AG08396 (cell line): ENCODE measurements at places on chromosomes 2 and 18.
A peak's percentile ranks its signal among the peaks of the same experiment; 100 is the strongest.

DNA sequence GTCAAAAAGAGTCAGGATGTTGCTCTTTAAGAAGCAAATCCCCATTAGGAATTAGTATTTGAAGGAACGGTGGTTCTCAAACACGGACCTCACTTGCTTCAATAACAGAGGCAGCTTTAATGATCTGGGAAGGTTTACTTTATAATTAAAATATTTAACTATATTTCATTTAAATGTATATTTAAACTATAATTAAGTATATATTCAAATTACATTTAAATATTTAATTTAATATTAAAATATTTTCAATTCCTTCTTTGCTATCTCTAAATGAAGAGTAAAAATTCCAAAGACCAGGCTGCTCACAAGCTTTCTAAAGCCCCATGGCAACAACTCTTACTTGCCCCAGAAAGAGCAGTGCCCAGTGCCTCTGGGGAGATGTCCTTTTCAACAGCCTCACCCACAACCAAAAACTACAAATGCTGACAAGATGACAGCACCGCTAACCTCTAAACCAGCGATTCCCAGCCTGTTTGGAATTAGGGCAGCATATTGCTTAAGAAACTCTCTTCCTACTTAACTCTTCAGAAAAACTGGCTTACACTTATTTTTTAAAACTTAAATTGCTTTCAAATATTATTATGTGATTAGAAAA, 62.9 kb upstream of the POU3F3 start:
- no peak for DNase-seq

GRCh38 chr2:36329746-36330472, 25.7 kb upstream of the CRIM1 start:
- peak; percentile 69 for DNase-seq

GRCh38 chr2:83640506-83640905, 818.6 kb downstream of the SUCLG1 start:
- DNase-seq, result no peak

DNA sequence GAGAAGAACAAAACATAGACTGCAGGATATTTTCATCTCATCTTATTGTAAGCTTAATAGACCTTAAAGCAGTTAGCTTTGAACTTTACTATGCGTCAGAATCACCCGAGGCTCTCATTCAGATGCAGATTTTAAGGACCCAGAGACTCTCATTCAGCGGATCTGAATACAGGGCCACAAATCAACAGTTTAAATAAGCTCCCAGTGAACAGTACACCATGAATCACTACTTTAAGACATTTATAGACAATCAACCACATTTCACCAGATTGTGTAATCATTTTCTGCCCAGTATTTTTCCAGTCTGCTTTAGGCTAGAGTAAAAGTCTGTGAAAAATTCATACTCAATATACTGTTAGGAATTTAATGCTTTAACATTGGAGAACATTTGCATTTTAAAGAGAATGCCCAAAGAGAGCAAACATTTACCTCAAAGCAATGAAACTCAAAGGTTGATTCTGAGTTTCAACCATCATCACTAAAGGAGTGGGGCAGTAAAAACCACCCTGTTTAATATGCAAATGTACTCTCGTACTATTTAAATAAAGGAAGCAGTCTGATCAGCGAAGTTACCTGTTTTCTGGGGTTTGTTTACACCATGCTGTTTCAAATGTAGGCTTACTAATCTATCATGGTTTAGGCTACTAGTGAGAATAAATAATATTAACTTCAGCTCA, 11.0 kb upstream of the ALPK2 start:
- peak; percentile 32 for DNase-seq

GRCh38 chr2:234219046-234219310, 168.5 kb downstream of the SPP2 start:
- no peak for DNase-seq

- DNase-seq, result peak; percentile 20
Measured at GRCh38 chr2:226447338-226448300, 352.0 kb downstream of the IRS1 start.

GRCh38 chr2:158701101-158701500, 94.0 kb upstream of the DAPL1 start:
- no peak for DNase-seq

- no peak for DNase-seq
Measured at GRCh38 chr18:13262839-13263691, 44.5 kb downstream of the LDLRAD4 start.

DNA sequence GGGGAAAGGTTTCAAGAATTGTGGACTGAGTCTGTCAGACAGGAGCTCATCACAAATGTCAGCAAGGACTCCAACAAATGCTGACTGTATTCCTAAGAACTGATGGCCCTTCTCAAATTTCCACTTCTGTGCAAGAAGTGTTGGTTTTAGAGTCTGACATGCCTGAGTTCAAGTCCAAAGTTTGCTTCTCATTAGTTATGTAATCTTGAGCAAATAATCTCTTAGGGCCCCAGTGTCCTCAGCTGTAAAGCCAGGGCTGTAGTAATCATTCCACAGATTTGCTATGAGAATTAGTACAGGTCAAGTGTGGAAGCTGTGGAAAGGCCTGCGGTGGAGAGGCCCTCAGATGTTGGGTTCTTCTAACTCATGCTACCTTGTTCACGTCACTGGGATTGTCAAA, 23.9 kb downstream of the MEP1B start:
- DNase-seq, result no peak

- DNase-seq, result no peak
Measured at GRCh38 chr2:27379383-27379835, 1.1 kb downstream of the ZNF513 start.

GRCh38 chr2:64934530-64934929, 54.7 kb upstream of the SLC1A4 start:
- no peak for DNase-seq

- DNase-seq, result no peak
Measured at GRCh38 chr18:6109743-6110142, 214.4 kb upstream of the TMEM200C start.

- peak; percentile 15 for DNase-seq
Measured at GRCh38 chr2:171409436-171409971, 24.3 kb downstream of the METTL8 start.

DNA sequence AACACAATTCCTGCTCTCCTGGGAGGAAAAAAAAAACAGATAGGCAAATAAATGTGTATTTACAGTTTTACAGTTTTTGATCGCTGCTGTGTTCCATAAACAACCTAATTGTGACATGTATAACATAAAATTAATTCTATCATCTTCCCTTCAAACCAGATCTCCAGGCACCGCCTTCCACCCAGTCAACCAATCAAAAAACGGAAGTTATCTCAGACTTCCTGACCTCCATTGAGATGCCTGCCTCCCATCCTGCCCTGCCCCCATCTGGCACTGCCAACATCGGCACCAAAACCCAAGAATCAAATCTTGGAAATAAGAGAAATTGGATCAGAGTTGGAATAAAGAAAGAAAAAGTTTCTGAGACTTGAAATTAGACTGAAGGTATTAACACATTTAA, 3.1 kb upstream of the RIOK3 start:
- DNase-seq, result no peak

- DNase-seq, result no peak
Measured at GRCh38 chr2:97745474-97746174, 32.2 kb downstream of the ZAP70 start.

DNA sequence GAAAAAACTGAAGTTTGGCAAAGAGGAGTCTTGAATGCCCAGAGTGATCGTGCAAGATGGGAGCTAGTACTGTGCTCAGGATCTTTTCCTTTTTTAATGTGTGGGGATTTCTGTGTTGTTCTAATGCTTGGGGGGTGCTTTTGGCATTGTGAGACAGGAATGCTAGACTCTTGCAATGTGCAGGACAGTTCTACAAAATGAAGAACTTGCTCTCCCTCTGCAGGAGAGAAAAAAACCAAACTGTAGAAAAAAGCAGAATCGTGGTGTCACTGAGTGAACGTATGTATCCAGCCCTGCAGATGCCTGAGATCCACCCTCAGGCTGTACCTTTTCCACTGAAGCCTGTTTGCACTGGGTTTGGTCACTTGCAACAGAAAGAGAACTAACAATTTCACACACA, 12.1 kb upstream of the TTC39C start:
- DNase-seq, result no peak

- DNase-seq, result no peak
Measured at GRCh38 chr18:65411061-65411460, 339.8 kb upstream of the CDH7 start.

DNA sequence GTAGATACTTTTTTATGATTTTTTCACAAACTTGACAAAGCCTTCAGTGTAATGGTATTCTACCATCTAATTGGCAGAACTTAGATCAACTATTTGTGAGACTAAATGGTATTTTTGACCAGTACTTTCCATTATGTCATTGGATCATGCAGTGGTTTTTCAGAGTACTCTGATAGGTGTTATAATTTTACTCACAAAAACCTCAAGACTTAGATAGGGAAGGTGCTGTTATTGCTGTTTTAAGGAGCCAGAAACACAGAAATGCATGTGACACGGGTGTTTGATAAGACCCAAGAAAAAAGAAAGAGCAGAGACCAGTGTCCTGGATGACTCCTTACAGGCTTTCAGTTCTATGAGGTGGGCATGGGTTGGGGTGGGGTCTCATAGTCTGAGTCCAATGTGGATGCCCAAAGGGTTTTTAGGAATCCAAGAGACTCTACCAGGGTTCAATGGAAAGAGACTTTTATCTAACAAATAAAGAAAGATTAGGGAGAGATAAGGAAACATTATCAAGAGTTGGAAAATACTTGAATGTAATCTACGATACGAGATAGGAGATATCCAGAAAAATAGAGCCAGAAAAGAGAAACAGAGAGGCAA, 31.3 kb downstream of the SP140 start:
- no peak for DNase-seq

- no peak for DNase-seq
Measured at GRCh38 chr2:236916181-236916580, 169.5 kb upstream of the COPS8 start.

DNA sequence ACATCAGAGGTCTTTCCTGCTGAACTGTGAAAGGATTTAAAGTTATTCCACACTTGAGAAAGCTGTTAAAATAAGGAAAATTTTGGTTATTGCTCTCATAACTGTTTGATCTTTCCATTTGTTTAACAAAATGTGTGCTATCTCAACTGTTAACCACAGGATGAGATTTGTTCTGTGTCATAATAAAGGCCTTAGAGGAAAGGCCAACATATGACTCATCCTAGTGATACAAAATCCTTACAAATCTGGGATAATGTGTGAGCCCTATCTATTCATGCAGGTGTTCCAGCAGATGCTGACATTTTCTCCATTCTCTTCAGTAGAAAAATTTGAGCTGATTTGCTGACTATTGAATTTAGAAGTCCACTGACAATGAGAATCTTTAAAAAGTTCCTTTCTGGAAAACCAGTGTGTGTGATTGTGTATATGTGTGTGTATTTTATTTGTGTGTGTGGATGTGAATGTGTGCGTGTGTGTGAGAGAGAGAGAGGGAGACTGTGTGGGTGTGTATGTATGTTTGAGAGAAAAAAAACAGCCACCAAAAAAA, 1111.9 kb upstream of the GYPC start:
- DNase-seq, result no peak

GRCh38 chr2:116582850-116583249, 1231.6 kb upstream of the DDX18 start:
- no peak for DNase-seq

- DNase-seq, result no peak
Measured at GRCh38 chr2:36168115-36168514, 187.5 kb upstream of the CRIM1 start.

DNA sequence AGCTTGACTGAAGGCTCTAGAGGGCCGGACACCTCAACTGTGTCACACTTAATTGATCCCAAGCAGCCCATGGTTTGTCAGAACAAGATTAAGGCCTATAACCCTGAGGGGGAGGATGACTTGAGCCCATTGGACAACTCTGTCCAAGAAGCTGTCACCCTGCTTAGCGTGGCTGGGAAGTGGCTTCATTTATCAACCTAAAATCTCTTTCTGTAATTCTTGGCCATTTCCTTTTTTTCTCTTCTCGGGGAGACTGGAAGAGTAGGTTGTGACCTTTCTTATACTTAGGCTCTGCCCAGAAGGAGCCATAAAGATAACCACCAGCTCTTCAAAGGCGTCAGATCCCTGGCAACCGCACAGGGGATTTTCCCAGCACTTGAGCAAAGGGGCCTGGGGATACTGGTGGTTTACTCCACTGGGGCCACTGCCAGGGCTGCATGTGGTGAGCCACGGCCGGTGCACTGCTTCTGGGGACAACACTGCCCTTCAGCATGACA, 265.5 kb downstream of the CYRIA start:
- no peak for DNase-seq

DNA sequence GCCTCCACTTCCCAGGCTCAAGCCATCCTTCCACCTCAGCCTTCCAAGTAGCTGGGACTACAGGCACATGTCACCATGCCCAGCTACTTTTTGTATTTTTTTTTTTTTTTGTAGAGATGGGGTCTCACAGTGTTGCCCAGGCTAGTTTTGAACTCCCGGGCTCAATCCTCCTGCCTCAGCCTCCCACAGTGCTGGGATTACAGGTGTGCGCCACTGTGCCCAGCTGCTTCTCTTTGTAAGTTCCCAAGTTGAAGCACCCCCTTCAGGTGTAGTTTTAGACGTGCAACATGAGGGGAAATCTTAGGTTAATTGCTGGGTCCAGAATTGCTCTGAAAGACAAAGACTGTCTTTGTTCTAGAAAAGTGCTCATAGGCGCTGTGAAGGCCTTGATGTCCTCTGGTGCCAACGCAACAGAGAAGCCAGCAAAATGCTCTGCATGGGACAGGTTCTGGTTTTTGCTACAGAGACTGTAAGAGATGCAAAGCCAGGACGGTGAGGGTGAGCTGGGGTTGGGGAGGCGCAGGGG, 46.6 kb downstream of the RRM2 start:
- no peak for DNase-seq

DNA sequence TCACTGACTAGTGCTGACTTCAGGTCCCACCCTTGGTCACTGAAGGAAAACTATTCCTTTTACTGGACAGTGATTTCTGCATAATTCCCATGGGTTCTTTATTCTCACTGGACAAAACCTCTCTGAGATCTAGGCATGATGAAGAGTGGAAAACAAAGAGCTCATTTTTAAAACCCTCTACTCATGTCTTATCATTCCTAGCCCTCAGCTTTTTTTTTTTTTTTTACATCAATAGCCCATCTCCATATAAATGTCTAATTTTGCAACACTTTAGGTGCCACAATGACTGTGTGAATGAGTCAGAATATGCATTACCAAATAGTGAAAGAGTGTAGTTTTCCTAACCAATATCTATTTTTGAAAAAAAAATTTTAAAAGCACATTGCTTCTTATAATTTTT, 74.8 kb downstream of the TCF4 start:
- no peak for DNase-seq

- DNase-seq, result no peak
Measured at GRCh38 chr2:105777031-105777482, 32.3 kb downstream of the NCK2 start.

- no peak for DNase-seq
Measured at GRCh38 chr2:124382067-124382618, 357.1 kb downstream of the CNTNAP5 start.

- DNase-seq, result no peak
Measured at GRCh38 chr2:155975734-155976133, 356.8 kb downstream of the NR4A2 start.

GRCh38 chr2:45978302-45978859, 318.8 kb upstream of the EPAS1 start:
- no peak for DNase-seq

GRCh38 chr2:121220995-121221394, 64.0 kb downstream of the TFCP2L1 start:
- no peak for DNase-seq
